Stimulated activated CD4-positive, alpha-beta T cell treated with anti-CD3 and anti-CD28 coated beads, Interleukin-12 subunit alpha, Interleukin-12 subunit beta, amount 100 ng/mL, for 48 hours (primary cell): ENCODE measurements at places on chromosomes 4 and X.

- DNase-seq = no peak
Observed at GRCh38 chr4:72031868-72032608, at the start of gene NPFFR2. Gene NPFFR2 (plus strand): TSS chr4:72032000. CDS start chr4:72128592, 96,592 bp downstream.

- DNase-seq = no peak
Observed at GRCh38 chr4:118035309-118035708, 1.0 kb downstream of the NDST3 start.

DNA sequence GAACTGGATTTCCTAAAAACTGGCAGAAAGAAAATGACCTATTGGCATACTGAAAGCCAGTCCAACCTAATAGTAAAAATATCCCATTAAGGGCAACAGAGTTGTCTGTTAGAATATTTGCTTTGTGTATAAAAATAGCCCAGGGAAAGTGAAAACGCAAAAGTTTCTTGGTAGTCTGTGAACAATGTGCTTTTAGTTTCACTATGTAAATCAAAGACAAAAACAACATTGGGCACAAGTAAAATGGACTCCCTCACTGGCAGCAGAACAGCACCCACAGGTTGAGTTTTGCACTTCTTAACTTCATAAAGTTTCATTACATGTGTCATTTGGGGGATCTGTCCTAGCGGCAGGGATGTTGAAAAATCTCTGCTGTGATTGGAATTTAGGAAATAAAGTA is 4.3 kb upstream of the FGG start:
- no peak for DNase-seq

- no peak for DNase-seq
Observed at GRCh38 chr4:113077575-113077974, 28.1 kb downstream of the ANK2 start.

GRCh38 chr4:153497091-153497531 is 31.0 kb downstream of the TMEM131L start:
- DNase-seq = peak; percentile 50

- no peak for DNase-seq
Observed at GRCh38 chr4:159117968-159118367, 15.1 kb downstream of the RAPGEF2 start.

DNA sequence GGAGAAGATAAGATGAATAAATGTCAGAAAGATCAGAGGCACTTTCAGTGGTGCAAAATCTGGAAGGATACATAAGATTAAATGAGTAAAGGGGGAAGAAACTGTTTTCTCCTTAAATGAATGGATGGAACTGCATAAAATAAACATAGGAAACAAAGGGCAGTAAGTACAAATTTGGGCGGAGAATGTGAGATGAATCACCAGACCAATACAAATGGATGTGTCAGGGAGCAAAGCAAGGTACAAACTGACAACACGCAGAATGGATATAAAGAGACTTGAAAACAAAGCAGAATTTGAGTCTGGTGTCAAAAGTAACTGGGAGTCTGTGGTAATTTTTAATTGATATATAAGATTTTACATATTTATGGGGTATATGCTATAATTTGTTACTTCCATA is 175.3 kb upstream of the PCDH18 start:
- no peak for DNase-seq

DNA sequence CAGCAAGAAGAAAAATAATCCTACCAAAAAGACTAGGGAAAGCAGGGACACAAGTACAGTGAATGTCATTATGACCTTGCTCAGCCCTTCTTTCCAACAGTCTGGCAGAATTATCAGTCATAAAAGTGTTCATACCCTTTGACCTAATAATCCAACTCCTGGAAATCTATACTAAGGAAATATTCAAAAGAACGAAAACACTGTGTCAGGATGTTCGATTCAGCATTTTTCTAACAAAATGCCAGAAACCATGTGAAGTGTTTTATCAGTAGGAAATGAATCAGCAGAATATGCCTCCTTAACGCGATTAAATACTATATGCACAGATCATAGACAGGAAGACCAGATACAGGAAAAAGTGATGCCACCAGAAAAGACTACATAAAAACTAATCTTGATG is 16.2 kb upstream of the S100G start:
- DNase-seq = no peak

- DNase-seq = no peak
Observed at GRCh38 chr4:83582289-83582785, 46.4 kb downstream of the GPAT3 start.

GRCh38 chrX:107750861-107751445 is 24.6 kb downstream of the TSC22D3 start:
- no peak for DNase-seq

- DNase-seq = no peak
Observed at GRCh38 chr4:19177616-19178015, 1074.1 kb upstream of the SLIT2 start.

DNA sequence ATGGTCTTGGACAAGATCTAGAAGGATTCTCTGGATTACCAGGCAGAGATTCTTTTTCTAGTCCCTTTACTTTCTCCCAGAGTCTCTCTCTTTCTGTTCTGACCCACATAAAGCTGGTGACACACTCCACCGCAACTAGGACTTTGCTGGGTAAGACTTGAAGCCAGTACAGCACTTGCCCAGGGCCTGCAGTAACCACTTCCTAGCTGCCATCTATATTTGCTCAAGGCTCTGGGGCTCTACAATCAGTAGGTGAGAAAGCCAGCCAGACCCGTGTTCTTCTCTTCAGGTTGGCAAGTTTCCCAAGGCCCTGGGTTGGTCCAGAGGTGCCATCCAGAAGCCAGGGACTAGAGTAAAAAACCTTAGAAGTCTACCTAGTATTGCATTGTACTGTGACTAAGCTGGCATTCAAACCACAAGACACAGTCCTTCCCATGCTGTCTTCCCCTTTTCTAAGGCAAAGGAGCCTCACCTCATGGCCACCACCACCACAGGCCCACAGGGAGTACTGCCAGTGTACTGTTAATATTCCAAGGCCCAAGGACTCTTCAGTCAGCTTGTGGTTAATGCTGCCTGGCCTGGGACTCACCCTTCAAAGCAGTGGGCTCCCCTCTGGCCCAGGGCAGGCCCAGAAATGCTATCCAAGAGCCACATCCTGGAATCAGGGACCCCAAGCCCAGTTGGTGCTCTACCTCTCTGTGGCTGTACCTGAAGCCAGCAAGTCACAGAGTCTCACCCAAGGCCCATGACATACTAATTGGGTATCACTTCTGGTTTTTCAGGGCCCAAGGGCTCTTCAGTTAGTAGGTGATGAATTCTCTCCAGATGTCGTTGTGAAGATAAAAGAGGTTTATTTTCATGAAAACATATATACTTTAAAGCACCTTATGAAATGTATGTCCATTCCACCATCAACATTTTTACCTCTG is 54.7 kb downstream of the CD38 start:
- DNase-seq = no peak

DNA sequence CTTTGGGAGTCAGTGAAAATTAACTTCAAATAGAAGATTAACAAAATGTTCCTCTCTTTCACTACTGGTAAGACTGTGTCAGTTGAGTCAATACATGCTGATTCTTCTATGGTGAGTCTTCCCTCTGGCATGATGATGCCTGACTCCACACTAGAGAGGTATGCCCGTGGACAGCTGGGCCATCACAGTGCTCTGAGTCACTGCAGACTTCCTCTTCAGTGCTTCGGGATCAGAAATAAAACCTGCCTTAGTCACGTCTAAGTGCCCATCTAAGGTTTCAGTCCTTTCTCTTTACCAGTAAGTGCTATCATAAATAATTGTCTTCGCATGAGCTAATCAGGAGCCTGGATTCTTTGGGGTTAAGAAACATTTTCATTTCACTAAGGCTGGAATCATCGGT is 1.6 kb upstream of the ASB5 start:
- DNase-seq = no peak

DNA sequence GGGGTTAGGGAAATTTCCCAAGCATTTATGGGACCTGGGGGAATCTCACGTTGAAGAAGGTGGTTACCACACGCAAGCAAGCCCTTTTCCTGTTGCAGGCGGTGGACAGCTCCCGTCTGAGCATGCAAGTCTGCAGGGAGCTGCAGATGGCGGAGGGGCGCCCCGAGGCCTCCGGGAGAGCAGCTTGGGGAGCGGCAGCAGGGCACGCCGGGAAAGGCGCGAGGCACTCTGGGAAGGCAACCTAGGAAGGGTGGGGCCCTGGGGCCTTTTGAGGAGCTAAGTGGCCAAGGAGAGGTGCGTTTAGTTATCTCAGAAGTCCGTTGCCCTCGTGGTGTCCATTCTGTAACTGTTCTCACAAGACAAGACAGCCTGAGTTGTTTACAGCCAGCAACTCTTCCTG is 57.0 kb upstream of the SLC25A4 start:
- no peak for DNase-seq
